ENCODE measurements at places on chromosomes 6 and 20.

DNA sequence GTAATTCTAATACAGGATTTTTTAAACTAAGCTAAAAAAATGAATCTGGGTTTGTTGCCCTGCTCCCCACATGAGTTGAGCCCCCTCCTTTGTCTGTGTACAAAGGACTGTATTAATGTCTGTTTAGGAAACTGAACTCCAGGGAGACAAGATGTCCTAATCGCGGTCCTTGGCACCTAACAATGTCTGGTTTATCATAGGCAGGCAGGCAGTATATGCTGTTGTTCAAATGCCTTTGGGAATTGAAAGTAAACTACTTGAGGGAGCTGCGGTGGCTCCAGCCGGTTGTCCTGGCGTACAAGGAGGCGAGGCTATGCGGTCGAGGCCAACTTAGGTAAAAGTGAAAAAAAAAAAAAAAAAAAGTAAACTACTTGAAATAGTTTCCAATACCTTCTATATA, 98.5 kb downstream of the TULP4 start:
- DNase-seq, result no peak

- no peak for DNase-seq
Observed at GRCh38 chr6:130371921-130372420, 6.2 kb downstream of the TMEM200A start.

- DNase-seq, result no peak
Observed at GRCh38 chr6:149028767-149029405, 282.1 kb downstream of the UST start.

GRCh38 chr20:57650266-57650665, 30.0 kb upstream of the ZBP1 start:
- peak; percentile 7 for DNase-seq

DNA sequence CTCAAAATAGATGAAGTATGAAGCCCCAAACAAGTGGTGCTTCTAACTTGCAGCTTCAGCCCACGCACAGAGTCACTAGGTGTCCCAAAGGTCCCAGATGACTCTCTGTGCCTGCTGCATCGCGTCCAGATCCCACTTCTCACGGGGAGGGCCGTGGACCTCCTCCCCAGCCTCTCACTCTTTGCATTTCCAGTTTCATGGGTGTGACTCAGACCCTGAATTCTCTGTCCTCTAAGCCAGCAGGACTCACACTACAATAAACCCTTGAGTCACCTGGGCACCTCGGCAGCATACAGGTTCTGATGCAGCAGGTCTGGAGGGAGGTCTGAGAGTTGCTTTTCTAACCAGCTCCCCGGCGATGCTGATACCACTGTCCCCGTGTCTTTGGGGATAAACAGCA, 114.0 kb upstream of the RIN2 start:
- DNase-seq, result no peak

DNA sequence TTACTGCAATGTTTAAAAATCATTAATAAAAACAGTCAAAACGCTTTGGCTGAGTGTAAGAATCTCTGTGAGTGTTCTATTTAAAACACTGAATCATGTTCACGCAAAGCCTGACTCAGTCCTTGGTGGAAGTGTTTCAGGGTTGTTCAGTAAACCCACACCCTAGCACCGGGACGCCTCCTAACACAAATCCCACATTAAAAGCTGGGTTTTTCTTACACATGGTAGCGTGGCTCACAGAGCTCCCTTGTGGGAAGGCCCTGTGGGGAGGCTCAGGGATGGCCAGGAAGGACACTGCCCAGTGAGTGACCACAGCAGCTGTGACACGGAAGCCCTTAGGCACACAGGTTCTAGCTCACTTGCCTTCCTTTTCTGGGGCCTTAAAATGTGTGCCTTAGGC, 80.2 kb downstream of the GMPR start:
- peak; percentile 63 for DNase-seq

DNA sequence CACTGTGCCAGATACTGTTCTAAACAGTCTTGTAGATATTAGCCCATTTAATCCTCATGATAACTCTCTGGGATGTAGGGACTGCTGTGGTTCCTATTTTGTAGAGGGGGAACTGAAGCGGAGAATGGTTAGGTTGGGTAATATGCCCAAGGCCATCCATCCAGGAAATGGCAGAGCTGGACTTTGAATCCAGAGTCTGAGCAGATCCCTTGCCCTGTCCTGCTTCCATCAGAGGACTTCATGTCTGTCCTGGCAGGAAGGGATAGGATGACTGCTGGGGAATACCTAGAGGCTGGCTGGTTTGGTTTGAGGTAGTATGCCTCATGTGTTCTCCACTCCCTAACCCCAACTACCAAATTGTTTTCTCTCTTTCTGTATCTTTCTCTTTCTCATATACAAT, 44.6 kb downstream of the SAMD5 start:
- no peak for DNase-seq

DNA sequence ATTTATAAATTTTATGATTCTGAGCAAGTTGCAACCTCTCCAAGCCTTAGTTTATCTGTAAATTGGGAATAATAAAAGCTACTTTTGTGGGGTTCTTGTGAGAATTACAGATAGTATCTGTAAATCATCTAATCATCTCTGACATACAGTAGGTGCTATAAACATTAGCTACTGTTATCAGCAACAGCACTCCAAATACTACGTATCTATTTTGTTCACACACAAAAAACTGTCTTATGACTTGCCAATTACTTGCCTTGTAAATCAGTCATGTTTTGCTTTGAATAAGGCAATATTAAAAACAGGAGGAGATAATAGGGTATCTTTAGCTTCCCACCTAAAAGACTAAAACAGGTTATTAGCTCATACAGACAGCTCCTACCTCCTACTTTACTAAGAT, 36.7 kb downstream of the DTNBP1 start:
- DNase-seq, result no peak

All from activated T-cell treated with anti-CD3 and anti-CD28 coated beads, Interleukin-2, amount 50 U/mL, for 24 hours (primary cell).